ENCODE measurements at places on chromosomes 1 and 21. TPM values are rescaled to one million over a fixed set of nuclear protein-coding genes. Genes with fewer than 3 reads are reported as not detected.

DNA sequence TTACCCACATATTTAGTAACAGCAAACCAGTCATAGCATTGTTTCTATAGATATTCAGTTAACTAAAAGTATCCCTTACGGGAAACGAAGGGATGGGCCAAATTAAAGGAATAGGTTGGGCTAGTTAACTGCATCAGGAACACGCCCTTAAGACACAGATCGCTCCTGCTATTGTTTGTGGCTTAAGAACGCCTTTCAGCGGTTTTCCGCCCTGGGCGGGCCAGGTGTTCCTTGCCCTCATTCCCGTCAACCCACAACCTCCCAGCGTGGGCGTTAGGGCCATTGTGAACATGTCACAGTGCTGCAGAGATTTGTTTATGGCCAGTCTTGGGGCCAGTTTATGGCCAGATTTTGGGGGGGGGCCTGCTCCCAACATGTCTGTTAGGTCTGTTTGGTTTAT lies 14.7 kb downstream of the TNFRSF18 start:
- DNase-seq, result no peak

GRCh38 chr1:226403201-226404034 lies 4.5 kb downstream of the PARP1 start:
- DNase-seq, result peak; percentile 33

DNA sequence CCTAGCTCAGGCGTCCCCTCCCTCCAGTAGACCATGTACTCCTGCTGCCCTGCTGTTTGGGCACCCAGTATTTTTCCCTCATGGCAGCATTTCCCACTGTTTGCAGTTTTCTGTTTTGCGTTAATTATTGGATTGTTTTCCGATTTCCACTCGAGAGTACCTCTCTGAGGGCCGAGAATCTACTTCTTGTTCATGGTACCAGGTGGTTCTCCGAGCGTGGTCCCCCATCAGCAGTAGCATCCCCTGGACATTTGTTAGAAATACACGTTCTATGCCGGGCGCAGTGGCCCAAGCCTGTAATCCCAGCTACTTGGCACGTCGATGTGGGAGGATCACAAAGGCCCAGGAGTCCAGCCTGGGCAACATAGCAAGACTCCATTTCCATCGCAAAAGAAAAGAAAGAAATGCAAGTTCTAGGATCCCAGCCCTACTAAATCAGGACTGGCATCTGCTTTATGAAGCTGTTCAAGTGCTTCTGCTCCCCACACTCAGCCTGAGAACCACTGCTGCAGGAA lies 690 bp downstream of the RRP1 start:
- no peak for DNase-seq

- DNase-seq, result no peak
Measured at GRCh38 chr1:61058483-61059245, 23.7 kb upstream of the NFIA start.

GRCh38 chr1:36092798-36093185 lies 4.1 kb downstream of the ADPRS start:
- no peak for DNase-seq

DNA sequence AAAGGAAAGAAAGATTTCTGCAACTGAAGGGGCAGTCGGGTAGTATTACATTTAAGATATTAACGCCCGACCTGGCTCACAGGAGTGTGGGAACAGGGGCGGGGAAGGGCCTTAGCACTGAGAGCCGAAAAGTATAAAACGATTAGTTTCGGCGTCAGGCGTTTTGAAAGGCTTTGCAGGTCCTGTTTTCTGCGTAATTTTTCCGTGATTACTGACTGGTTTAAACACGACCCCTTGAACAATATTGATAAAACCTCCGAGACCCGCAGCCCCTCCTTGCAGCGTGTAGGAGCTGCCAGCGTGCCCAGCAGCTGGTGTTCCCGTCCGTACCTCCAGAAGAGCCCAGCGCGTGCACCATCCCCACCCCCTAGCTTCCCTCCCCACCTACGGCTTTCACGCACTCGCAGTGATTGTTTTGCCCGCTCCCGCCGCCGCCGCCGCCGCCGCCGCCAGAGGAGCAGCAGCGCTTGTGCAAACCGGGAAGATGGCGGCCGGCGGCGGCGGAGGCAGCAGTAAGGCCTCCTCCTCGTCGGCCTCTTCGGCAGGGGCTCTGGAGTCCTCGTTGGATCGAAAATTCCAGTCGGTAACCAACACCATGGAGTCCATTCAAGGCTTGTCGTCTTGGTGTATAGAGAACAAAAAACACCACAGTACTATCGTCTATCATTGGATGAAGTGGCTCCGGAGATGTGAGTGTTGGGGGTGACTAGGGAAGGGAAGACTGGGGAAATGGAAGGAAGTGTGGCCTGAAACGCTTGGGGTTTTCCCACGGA lies 470 bp downstream of the RPRD2 start:
- DNase-seq, result peak; percentile 68

GRCh38 chr1:30998887-30999286 lies 66.6 kb downstream of the PUM1 start:
- DNase-seq, result no peak

- DNase-seq, result no peak
Measured at GRCh38 chr1:17573518-17574041, 34.1 kb downstream of the ARHGEF10L start.

DNA sequence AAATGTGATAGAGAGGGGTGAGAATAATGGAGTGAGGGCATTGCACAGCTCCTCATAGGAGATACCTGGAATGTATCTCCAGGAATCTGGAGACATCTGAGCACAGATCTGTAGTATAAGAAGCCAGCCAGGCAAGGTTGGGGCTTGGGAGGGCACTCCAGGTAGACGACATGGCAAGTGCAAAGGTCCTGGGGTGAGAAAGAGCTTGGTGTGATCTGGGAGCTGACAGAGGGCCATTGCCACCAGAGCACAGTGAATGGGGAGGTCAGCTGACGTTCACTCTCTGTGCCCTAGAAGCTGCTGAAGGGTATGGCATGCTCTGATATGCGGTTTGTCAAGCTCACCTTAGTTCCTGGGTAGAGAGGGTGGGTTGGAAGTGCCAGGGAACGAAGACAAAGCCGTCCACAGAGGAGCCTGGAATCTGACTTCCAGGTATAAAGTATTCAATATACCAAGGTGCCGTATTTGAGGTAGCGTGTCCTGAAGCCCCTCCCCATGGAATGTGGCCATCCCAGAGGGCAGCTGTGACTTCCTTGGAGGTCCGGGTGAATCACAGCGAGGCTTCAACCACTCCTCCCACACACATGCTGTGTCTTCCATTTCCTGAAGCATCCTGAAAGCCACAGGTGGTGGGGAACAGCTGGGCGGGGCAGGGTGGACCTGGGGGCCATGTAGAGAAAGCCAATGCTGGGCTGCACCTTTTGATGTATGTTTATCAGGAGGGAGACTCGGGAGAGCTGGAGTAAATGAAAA lies 182.7 kb upstream of the KLHDC7A start:
- DNase-seq, result no peak

GRCh38 chr1:59008599-59009347 lies 224.9 kb upstream of the JUN start:
- peak; percentile 36 for DNase-seq

GRCh38 chr1:54649130-54649898 lies 7.7 kb downstream of the MROH7 start:
- no peak for DNase-seq

DNA sequence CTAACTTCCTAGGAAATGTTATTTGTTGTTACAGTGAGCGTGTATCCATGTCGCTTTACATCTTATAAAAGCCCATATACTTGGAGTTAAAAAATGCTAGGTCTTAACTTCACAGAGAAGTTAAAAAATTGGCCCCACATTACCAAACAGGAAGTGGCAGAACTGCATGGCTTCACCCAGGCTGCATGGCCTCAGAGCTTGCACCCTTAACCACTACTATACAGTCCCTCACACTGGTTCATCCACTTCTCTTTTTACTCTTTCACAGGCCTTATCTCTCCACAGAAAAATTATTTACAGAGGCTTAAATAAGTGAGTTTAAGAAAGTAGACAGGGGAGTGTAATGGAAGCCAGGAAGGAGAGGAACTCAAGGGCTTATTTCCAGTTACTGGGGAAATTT lies 402.5 kb downstream of the HHAT start:
- no peak for DNase-seq

DNA sequence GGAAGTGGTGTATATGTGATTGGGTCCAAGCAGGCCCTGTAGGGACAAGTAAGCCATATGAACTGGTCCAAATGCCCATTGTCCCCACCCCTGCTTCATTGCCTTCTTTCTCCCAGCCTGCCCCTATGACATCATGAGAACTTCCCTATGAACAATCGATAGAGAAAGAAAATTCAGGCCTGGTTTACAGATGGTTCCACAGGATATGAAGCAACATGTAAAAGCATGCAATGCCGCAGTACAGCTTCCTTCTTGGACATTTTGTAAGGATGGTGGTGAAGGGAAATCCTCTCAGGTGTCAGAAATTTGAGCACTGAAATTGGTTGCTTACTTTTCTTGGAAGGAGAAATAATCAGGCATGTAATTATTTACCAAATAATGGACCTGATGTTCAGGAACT lies 581.7 kb downstream of the MRPL39 start:
- no peak for DNase-seq

GRCh38 chr1:51302746-51303145 lies 27.6 kb downstream of the TTC39A start:
- DNase-seq, result no peak

GRCh38 chr1:76292418-76293184 lies 218.1 kb downstream of the ST6GALNAC3 start:
- no peak for DNase-seq

DNA sequence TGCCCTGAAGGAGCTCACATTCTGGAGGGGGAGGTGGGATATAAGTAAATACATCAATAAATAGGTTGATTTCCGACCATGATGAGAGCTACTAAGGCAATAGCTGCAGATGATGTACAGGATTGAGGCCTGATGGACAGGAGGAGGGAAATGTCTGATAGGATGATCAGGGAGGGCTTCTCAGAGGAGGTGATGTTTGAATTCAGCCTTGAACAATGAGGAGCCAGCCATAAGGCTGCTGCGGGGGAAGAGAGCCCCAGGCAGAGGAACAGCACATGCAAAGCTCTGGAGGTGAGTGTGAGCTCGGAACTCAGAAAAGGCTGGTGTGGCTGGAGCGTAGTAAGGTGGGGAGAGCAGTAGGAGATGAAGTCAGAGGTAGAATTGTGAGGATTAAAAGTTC lies 411.7 kb downstream of the PTPRU start:
- DNase-seq, result no peak

- DNase-seq, result no peak
Measured at GRCh38 chr21:31397030-31397429, 53.0 kb upstream of the TIAM1 start.

- no peak for DNase-seq
Measured at GRCh38 chr1:54876814-54877213, 10.2 kb downstream of the DHCR24 start.

DNA sequence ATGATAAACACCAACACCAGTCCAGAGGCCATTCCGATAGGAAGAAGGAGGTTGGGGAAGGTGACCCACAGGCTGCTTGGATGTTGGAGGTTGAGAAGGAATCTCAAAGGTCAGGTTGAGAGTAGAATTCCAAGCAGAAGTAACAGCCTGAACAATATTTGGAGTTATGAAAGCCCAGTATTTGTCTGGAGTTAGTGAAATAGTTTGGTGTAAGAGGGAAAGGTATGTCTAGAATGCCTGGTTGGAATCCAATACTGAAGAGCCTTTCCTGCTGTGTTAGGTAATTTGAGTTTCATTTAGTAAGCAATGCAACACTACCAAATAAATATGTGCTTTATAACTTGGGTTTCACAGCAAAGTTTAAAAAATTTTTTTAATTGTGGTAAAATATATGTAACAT lies 70.5 kb upstream of the MCOLN3 start:
- DNase-seq, result no peak

- no peak for DNase-seq
Measured at GRCh38 chr1:186654741-186655140, 25.5 kb downstream of the PTGS2 start.

- no peak for DNase-seq
Measured at GRCh38 chr1:24909388-24909898, 20.6 kb downstream of the RUNX3 start.

DNA sequence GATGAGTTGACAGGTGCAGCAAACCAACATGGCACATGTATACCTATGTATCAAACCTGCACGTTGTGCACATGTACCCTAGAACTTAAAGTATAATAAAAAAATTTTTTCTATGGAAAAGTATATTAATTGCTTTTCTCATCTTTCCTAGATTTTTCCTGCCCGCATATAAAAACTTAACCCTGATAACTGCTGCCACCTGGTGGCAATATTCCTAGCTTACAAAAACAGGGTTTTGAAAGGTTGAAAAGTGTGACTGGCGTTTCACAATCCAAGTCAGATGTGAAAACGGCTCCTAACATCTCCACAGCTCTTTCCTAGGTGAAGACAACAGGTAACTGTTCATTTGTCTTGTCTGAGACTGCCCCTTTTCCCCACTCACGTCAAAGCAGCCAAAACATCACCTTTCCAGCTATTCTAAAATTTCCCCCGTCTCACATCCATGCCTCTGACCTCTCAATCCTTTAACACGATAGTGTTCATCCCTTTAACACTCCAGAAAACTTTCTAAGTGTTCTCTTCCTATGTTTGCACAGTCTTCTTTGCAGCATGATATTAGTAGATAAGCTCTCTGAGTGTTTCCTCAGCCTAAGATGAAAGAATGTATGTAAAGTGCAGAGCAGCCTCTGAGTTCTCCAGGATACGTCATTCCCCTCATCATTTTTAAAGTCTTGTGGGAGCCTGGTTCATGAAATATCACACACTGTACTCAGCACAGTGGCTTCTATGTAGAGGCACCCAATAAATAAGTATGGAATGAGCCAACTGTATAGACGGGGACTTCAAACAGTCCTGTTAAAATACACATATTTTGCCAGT lies 27.5 kb downstream of the OVGP1 start:
- DNase-seq, result peak; percentile 38

DNA sequence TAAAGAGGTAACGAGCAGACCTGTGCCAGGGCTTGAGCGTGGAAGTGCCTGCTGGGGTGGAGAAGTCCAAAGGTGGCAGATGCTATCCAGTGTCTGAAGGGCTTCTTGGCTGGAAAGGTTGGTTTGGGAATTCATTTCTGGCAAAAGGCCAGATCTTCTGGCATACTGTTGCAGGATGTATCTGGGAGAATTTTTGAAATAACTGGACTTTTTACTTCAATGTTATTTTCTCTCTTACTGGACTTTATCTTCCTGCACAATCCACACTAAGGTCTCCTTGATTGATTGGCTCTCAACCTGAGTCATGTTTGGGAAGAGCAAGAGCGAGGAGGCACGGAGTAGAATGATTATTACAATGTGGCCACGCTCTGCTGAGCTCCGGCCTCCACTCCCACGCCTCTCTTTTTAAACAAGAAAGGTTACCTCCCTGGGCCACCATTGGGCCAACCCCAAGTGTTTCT lies 278.4 kb downstream of the TM2D1 start:
- DNase-seq, result no peak

MEAF6 gene
- total RNA-seq, result 65.4 TPM

HSD3B1 gene
- total RNA-seq, result not detected

TTLL10 gene
- not detected for total RNA-seq

HSD3B2 gene
- total RNA-seq, result not detected

TSPEAR gene
- not detected for total RNA-seq

RGSL1 gene
- not detected for total RNA-seq

ESPN gene
- total RNA-seq, result not detected

CBR3 gene
- total RNA-seq, result 15.2 TPM

ANKRD65 gene
- total RNA-seq, result not detected

PUM1 gene
- 43.7 TPM for total RNA-seq

RAB13 gene
- 33.9 TPM for total RNA-seq

LCE1F gene
- not detected for total RNA-seq

SFN gene
- total RNA-seq, result 7.0 TPM

TRIM45 gene
- 3.7 TPM for total RNA-seq

Data from HT1080 (cell line).